ENCODE measurements at places on chromosomes 2 and 18.

DNA sequence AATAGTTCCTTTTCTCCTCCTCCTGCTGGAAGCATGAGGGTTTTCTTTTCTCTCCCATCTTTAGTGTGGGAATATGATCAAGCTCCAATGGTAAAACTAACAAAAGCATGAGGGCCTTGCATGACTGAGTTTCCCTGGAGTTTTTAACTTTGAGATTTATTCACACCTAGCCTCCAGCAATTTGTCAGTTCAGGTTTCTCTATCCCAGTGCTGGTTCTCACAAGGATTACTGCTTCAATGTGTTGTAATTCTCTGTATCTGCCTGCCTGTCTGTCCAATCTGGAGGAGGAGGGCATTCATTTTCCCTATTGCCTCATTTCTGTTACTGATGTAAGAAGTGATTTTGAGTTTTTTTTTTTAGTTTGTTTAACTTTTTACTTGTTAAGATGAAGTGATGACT, 57.6 kb upstream of the RPRM start:
- DNase-seq, result no peak

DNA sequence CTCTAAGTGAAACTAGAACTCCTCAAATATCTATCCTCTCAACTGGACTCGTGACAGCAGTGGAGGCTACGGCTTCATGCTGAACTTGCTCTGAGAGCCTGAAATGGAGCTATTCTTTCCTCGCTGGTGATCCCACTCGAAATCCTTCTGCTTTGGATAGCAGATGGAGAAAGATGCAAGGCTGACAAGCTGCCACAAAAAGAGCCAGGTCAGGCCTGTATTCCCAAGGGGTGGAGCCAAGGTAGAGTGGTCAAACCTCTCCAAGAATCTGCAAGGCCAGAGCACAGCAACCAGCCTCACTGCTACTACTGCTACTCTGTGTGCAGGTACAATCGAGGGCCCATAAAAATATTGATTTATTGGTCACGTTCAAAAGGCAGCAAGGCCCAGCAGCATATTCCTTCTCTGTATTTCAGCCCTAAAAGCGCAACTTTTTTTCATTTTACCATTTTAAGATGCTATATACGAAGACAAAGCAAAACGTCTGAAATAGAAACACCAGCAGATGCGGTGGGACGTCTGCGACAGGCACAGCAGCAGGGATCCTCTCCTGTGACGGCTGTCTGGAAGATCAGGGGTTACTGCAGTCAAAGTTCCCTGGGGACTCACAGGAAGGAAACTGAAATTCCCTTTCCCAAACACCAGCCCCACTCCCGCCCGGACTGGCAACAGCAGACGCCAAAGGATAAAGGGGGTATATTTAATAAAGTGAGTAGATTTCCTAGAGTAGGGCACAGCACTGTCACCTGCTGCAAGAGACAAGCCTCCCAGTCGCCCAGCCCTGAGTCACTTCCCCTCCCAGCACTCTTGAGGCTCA, 2.4 kb downstream of the SPRED2 start:
- no peak for DNase-seq

- DNase-seq, result no peak
Observed at GRCh38 chr2:130776550-130776949, 21.2 kb downstream of the AMER3 start.

DNA sequence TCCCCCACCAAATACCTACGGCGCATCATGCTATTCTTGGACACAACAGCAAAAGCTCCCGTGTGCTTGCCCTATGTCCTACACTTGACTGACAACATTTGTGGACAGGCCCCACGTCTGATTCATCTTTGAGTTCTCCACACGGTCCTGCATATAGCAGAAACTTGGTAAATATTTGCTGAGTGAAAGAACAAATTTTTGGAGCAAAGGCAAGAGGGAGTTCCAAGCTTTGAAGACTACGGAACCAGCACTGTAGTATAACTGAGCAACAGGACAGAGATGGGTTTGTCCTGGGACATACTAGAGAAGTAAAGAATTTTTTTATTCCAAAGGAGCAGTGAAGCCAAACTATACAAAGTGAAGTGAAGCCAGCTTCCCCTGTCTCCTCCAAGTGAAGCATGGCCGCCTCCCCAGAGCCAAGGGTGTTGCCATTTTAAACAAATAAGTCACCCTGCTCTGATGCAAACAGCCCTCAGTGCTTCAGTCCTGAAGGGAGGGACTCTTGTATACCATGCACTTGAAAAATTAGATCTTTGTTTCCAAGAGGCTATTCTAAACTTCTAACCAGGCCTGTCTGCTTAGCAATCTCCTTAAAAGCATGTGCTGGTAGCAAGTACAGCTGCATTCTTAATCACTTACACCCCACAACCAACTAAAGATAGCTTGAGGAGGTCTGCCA, 35.9 kb downstream of the SPRED2 start:
- peak; percentile 52 for DNase-seq

DNA sequence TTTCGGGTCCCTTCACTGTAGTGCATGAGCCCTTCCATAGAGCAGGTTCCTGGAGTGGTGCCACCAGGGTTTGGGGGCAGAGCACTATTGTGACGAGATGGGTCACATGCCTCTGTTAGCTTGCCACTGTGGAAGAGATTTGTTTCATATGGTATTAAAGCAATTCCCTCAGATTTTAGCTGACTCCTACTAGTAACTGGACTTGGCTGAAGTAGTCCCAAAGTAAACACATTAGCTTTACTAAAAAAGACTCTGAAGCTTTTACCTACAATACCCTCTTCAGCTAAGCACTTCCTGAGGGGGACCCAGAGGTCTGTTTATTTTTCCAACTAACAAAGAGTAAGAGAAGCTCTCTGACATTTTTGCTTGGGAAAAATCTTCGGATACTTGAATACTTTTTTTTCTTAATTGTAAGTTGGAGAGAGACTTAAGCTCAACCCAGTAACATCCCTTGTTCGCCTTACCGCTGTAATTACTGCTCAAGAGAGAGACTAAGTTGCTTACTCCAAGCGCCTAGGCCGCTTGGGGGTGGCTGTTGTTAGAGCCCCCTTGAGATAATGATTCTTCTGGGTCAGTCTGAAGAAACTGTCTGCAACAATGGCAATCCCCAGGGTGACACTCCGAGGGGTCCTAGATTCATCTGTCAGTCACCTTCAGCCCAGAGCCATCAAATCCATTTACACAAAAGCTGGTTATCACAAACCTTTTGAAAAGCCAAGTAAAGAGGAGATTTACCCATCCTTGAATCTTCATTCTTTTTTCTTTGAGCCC, 177.4 kb downstream of the FIGN start:
- DNase-seq, result no peak

- no peak for DNase-seq
Observed at GRCh38 chr2:15568874-15569273, 7.7 kb upstream of the NBAS start.

DNA sequence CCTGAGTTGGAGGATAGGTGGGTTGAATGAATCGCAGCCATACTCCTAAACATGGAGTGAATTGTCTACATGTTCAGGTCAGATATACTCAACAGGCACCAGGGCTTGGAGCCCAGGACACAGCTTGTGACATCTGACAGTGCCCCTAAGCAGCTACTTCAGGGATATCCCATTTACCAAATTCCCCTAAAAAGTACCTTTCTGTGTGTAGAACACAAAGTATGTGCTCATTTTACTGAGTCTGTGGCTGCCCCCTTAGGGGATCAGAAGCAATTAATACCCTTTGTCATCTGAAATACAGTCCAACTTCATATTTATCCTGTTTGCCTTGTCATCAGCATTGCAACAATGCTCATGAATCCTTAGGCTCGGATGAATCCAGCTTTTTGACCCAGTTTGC, 20.8 kb downstream of the TNFRSF11A start:
- no peak for DNase-seq

DNA sequence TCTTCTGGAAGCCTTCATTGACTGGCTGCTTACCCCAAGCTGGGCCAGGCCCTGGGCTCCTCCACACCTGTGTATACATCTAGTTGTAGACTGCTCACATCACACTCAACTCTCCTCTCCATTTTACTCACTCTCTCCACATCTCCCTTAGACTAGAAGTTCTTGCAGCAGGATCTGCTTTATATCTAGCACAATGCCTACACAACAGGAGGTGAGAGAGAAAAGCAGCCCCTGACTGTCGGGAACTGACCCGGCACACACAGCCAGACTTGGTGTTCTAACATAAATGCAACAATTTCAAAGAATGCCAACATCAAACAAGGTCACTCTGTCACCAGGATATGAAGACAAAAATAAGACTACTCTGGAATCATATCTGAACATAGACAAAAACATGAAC, 5.9 kb downstream of the KIDINS220 start:
- no peak for DNase-seq

DNA sequence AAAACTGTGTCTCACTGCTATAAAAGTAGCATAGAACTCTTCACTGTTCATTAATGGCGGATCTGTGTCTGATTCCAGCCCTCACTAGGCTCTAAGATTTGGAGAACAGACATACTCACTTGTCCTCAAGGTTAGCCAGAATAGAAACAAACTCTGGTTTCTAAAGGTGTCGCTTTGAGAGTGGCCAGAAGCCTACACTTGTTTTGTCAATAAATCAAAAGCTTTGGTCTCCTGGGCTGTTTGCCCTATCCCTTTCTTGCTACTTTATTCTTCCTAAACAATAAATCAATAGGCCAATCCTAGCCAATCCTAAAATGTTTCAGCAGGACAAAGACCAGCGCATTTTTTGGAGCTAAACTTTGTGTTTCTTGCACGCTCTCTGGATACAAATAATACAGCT, 1064.6 kb upstream of the CHAC2 start:
- DNase-seq, result no peak

- DNase-seq, result no peak
Observed at GRCh38 chr2:188319838-188320237, 28.2 kb downstream of the GULP1 start.

- no peak for DNase-seq
Observed at GRCh38 chr2:223230352-223230751, 178.4 kb downstream of the KCNE4 start.

DNA sequence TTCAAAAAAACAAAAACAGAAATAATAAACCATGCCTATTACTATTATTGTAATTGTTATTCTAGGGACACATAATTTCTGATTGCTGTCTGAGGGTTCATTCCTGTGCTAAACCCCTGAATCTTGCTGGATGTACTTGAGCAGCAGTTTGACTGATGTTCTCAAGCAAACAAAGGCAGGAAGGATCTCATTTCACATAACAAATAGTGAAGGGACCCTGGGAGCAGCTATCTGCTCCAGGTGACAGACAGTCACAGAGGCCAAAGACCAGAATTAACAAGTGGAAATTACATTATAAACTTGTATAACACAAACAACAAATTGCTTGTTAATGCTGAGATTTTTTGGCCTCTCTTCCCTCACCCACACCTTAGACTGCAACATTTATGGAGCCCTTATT, 284.2 kb downstream of the THSD7B start:
- DNase-seq, result no peak

DNA sequence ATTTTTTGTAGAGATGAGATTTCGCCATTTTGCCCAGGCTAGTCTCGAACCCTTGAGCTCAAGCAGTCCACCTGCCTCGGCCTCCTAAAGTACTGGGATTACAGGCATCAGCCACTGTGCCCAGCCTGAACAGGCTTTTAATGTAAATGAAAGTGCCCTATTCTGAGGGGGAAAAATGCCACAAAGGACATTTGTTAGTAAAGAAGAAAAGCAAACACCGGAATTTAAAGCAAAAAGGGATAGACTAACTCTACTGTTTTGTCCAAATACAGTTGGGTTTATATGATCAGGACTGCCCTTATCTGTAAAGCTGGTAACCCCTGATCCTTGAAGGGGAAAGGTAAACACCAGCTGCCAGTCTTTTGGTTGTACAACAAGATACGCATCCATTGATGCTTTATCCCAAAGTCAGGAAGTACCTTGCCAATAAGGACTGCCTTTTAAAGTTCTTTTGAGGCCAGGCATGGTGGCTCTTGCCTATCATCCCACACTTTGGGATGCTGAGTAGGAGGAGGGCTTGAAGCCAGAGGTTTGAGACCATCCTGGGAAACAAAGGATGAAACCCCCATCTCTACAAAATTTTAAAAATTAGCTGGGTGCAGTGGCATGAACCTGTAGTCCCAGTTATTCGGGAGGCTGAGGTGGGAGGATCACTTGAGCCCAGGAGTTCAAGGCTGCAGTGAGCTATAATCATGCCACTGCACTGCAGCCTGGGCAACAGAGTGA, 13.1 kb downstream of the CLEC4F start:
- DNase-seq, result no peak

DNA sequence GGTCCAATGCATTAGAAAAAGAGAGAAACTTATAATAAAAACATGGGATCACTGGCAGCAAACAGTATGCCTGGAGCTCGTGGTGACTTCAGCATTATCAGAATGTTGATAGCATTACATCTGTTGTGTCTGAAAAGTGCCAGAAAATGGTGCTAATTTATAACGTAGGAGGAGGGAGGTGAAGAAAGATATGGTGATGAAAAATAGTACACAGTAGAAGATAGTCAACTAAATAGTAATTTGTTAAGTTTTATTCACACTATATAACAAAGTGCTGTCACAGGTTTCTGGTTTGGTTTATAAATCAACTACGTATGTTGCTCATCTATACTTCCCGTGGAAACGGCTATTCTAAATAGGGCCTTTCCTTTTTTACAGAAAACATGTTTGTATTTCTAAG, 117.4 kb downstream of the LRRTM1 start:
- DNase-seq, result no peak

- DNase-seq, result peak; percentile 67
Observed at GRCh38 chr18:68262690-68263294, 452.1 kb downstream of the TMX3 start.

GRCh38 chr2:64617631-64618151, 36.0 kb downstream of the SERTAD2 start:
- DNase-seq, result no peak

GRCh38 chr2:150832686-150833085, 345.2 kb upstream of the RND3 start:
- DNase-seq, result peak; percentile 28

GRCh38 chr2:132560562-132560961, 109.4 kb downstream of the LYPD1 start:
- DNase-seq, result no peak

- DNase-seq, result no peak
Observed at GRCh38 chr2:233409286-233409991, 55.1 kb downstream of the DGKD start.

DNA sequence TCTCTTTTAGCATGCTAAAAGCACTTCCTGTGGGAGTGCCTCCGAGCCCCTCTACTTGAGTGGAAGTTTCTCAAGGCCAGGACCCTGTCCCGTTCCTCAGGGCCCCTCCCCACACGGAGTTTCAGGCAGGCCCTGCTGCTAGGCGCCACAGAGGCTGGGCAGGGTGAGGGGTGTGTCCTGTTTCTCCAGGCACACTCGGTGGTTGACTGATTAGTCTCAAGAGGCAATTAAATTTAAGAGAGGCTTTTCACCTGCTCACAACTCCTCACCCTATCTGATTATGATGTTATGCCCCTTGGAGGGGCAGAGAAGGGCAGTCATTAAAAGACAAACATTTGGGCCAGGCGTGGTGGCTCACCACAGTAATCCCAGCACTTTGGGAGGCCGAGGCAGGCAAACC, 160.8 kb upstream of the HAAO start:
- no peak for DNase-seq

- DNase-seq, result no peak
Observed at GRCh38 chr18:49933530-49934128, 120.3 kb upstream of the ACAA2 start.

- DNase-seq, result no peak
Observed at GRCh38 chr2:96105152-96105915, 11.0 kb downstream of the ADRA2B start.

Measured in AG08395 (cell line).